Kasumi-1 (cell line): ENCODE measurements at places on chromosomes 4 and X.

- DNase-seq = no peak
Observed at GRCh38 chrX:120781403-120781802, 94.3 kb downstream of the CT47B1 start.

DNA sequence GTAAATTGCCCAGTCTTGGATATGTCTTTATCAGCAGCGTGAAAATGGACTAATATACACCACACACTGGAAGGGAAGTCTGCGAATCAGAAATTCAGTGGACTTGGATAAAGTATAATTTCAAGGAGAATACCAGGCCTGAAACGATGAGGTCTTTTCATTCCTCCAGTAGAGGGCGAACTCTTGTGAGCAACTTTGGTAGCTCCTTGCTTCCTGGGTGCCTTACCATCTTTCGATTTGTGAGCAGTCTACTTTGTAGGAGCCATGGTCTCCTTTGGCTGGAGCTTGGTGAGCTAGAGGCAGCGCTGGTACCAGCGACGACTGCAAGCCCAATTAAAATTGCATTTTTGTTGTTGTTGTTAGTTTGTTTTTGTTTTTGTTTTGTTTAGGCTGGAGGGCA, 791.9 kb downstream of the FAT4 start:
- no peak for DNase-seq

GRCh38 chr4:77232653-77233052, 75.6 kb downstream of the CCNG2 start:
- no peak for DNase-seq

- peak; percentile 48 for DNase-seq
Observed at GRCh38 chrX:119880552-119881437, 9.2 kb downstream of the NDUFA1 start.

DNA sequence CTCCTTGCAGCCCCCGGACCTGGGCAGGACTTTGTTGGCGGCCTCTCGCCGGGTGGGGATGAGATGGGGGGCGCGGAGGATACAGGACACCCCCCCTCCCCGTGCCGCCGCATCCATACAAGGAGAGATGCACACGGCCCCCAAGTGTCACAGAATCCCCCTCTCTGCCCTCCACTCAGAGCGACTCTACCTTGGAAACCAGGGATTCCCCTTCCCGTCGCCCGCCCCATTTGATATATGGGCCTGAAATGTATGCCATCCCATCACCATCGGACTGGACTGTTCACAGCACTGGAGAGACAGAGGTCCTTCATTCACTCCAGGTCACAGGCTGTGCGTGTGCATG, 426 bp downstream of the PORCN start:
- DNase-seq = no peak

- no peak for DNase-seq
Observed at GRCh38 chr4:26058537-26058936, 144.5 kb downstream of the SMIM20 start.

DNA sequence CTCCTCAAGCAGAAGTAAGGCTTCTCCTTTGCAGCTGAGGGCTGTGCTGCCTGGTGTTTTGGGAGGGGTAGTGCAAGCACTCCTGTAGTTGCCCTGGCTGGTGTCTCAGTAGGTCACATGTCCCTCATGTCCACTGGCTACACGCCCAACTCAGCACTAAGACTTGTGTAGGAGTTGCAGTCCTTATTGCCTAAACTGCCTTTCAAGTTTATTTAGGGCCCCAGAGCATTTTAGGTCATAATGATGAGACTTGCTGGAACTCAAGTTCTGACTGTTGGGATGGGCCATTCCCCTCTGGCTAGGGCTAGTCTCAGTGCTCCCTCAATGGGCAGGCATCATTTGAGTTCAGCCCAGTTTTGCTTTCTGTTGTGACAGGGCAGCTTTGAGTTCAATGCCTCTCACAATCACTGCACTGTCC, 44.1 kb downstream of the PPM1K start:
- DNase-seq = no peak

- DNase-seq = peak; percentile 10
Observed at GRCh38 chr4:183987987-183988392, 82.9 kb downstream of the STOX2 start.

- DNase-seq = no peak
Observed at GRCh38 chr4:84623661-84624060, 40.7 kb downstream of the CDS1 start.

GRCh38 chr4:88230461-88230891, 53.9 kb downstream of the PPM1K start:
- DNase-seq = no peak

DNA sequence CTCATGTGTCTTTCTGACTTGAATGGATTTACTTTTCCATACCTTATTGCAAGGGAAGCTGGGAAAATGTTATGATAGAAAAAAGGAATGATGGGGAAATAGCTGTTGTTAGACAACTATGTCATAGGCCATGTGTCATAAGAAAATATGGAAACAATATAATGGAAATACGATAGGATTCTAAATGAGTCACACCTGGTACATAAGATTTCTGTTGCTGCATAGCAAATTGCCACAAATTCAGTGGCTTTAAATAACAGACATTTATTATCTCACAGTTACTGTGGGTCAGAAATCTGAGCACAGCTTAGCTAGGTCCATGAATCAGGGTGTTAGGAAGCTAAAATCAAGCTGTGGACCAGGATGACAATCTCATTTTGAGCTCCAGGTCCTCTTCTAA, 44.6 kb upstream of the ANKRD50 start:
- DNase-seq = no peak

DNA sequence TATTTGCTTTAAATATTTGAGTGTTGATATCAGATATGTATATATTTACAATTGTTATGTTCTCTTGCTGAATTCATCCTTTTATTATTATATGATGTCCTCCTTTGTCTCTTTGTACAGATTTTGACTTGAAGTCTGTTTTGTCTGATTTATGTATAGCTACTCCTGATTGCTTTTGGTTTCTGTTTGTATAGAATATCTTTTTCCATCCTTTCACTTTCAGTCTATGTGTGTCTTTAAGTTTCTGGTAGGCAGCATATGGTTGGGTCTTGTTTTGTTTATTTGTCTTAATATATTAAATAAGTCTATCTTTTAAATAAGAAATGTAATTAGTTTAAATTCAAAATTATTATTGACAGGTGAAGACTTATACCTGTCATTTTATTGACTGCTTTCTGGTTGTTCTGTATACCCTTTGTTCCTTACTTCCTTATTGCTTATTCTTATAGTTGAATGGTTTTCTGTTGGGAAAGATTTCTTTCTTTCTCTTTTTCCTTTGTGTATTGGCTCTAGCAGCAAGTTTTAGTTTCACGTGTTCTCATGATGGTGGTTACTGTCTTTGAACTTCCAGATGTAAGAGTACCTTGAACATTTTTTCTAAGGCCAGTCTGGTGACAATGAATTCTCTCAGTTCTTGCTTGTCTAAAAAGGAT, 31.1 kb downstream of the RAB28 start:
- DNase-seq = no peak

GRCh38 chr4:104756837-104757236, 262.1 kb upstream of the CXXC4 start:
- DNase-seq = no peak

- no peak for DNase-seq
Observed at GRCh38 chrX:31255310-31256033, 183.6 kb upstream of the FTHL17 start.

DNA sequence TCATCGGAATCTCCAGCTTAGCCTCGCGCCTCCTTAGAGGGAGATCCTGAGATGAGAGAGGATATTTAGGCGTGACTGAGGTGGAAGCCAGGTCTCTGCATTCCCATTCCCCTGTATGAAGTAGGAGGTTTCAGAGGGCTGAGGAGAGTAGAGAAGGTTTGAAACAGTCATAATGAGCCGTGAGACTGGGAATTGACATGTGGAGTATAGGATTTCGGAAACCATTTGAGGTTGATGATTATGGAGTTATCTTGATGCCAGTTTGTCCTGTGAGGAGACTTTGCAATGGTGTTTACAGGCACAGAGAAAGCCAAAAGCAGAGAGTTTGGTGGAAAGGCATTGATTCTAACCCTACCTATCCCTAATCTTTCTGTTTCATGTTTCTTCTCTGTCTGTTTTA, 2.0 kb downstream of the CHST7 start:
- DNase-seq = no peak

- no peak for DNase-seq
Observed at GRCh38 chr4:153502584-153502983, 36.4 kb downstream of the TMEM131L start.
